ENCODE measurements at places on chromosomes 1 and 21.

- DNase-seq = no peak
Measured at GRCh38 chr1:232792949-232793348, 12.3 kb upstream of the MAP10 start.

DNA sequence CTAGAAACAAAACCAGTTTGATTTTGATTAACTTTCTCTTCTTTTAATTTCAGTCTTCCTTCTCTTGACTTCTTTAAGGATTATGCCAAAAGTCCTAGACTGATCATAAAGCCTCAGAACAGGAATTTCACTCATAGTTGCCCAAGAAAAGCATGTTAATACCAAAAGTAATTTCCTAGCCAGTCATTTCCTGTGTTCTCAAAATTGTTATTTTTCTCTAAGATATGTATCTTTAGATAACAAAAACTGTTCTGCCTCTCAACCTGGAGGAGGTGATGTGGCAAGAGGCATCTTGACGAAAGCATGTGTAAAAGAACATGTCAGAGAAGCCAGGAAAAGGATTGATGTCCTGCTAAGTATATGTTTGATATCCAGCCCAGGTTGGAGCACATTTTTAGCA, 78.0 kb upstream of the IPO9 start:
- no peak for DNase-seq

DNA sequence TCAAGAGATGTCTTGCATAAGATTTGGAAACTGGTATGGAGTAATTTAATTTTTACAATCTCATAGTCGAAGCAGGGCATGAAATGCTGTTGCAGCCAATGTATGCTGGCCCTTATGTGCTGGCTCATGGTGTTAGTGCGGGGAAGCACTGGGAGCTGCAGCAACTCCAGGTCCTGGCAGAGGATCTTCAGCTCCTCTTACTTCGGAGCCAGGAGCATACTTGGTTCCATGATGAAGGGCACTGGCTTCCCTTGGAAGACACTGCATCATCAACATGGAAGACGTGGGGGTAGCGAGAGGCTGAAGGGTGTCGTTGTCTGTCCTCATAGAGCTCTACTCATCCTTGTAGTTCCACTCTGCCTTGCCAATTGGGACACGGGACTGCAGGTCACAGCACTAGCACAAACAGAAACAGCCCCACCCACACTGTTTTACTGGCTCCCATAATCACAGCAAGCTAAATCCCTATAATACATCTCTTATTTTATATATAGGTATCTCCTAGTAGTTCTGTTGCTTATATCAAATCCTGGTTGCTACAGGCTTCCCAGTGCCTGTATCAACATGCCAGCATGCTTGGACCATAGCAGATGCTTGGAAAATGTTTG, 22.4 kb downstream of the PLA2G2D start:
- DNase-seq = no peak

DNA sequence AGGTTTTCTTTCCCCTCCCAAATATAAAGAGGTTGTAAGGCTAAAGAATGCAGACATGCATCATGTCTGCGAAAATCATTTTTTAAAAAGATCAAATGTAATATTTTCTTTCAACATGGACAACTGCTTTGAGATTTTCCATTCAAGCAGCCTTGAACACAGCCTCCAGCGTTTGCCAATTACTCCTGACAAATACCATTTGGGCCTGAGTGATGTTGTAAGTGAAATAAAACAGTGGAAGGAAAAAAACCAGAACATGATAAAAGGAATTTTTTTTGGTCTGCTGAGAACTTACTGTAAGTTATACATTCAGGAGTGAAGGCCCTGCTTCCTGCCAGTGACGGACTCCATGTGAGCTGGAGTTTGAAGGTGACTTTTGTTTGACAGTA, 37.2 kb downstream of the SETD4 start:
- no peak for DNase-seq

DNA sequence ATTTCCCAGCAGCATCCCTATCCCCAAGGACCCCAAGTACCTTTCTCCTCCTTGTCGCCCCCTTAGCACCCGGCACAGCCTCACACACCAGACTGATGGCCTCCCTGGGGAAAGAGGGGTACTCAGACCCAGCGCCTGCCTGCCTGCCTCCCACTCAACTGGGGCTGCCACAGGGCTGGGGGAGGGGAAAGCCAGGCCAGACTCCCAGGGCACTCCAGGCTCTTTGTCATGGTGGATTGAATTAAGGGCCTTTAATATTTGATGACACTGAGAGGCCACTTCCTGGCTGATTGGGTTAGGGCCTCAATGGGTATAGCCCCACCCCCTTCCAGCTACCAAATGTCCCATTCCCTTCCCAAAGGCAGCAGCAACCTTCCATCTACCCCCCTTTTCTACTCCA, 1.8 kb downstream of the SHC1 start:
- no peak for DNase-seq

- DNase-seq = no peak
Measured at GRCh38 chr1:33516891-33517567, 44.6 kb downstream of the ZSCAN20 start.

- DNase-seq = no peak
Measured at GRCh38 chr1:91742848-91743292, 143.1 kb downstream of the TGFBR3 start.

GRCh38 chr1:3491291-3492246, 37.1 kb downstream of the ARHGEF16 start:
- DNase-seq = peak; percentile 50

- no peak for DNase-seq
Measured at GRCh38 chr1:53625766-53626520, 113.0 kb downstream of the GLIS1 start.

DNA sequence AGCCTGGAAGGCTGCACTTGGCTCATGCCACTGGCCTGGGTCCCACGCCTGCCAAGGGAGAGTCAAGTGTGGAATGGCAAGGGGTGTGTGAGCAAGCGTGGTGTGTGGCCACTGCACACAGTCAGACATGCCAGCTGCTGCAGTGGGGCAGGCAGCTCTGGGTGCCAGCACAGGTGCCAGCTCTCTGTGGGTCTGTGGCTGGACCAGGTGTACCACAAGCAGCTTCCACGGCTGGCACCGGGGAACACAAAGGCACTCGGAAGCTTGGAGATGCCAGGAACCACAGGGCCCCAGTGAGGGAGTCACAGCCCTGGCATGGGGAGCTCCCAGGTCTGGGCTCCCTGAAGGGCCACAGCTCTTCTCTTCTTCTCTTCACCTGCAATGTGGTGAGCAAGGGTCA, 34.8 kb downstream of the ACTL8 start:
- DNase-seq = no peak

GRCh38 chr21:25422610-25423608, 184.4 kb downstream of the MRPL39 start:
- no peak for DNase-seq

GRCh38 chr21:36630485-36631206, 68.3 kb upstream of the SIM2 start:
- DNase-seq = peak; percentile 30

DNA sequence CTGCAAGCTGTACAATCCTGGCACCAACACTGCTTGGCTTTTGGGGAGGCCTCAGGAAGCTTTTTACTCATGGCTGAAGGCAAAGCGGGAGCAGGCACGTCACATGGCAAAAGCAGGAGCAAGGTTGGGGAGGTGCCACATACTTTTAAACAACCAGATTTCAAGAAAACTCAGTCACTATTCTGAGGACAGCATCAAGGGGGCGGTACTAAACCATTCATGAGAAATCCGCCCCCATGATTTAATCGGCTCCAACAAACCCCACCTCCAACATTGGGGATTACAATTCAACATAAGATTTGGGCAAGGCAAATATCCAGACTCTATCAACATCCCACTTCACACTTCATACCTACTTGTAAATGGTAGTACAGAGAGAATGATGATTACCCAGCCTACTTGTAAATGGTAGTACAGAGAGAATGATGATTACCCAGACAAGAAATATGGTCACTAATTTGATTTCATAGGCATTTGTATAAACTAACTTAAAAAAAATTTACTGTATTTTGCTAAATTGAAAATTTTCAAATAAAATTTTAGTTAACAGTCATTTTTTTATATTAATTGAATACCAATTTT, 24.9 kb downstream of the ATP5PF start:
- no peak for DNase-seq

DNA sequence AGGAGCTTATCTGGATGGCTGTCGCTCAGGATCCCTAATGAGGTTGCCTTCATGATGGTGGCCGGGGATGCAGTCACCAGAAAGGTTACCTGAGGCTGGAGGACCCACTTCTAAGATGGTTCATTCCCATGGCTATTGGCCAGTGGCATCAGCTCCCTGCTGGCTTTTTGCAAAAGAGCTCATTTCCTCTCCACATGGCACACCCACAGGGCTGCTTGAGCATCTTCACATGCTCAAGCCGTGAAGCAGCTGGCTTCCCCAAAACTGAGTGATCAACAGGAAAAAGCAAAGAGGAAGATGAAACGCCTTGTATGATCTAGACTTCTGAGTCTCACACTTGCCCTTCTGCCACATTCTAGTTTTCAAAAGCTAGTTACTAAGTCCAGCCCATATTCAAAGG, 124.6 kb upstream of the CXADR start:
- peak; percentile 49 for DNase-seq

DNA sequence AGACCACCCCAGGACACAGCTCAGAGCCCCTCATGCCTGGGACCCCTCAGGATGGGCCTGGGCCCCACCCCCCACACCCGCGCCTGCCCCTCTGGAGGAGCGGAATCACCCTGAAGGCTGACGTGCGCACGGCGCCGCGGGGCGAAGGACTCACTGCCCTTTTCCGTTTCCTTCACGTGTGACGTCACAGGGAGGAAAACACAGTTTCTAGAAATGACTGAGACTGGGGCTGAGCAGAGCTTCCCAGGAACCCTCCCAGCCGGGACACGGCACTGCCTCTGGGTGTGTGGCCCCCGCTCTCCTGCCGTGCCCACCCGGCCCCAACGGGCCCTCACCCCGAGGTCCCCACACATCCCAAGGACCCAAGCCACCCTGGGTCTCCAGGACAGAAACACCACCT, 5.4 kb upstream of the TNFRSF4 start:
- no peak for DNase-seq

- no peak for DNase-seq
Measured at GRCh38 chr1:172646653-172647052, 12.2 kb upstream of the FASLG start.

GRCh38 chr1:17439250-17440073, at the start of gene RCC2:
Gene RCC2, minus strand, starts transcription at chr1:17439677. Its CDS starts 1,163 bp downstream, at chr1:17438514.
- DNase-seq = peak; percentile 79

GRCh38 chr1:82464362-82465001, 663.7 kb downstream of the ADGRL2 start:
- DNase-seq = peak; percentile 15

DNA sequence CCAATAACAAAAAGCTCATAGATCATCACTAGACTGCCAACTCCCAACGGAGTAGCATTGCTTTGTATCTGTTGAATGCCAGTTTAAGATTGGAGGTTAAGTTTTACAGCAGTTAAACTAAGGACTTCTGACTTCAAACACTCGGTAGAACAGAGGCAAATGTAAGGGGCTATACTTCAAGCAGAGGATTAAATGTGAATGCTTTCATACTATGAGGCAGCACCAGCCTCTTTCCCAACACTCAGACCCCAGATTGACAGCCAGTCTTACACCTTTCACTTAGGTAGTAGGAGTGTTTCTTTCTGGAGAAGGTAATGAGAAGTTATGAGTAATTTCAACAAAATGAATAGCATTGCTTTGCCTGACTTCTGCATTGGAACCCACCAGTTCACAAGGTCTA, 22.8 kb downstream of the OR10R2 start:
- no peak for DNase-seq

Measured in putamen (tissue), 1 donor.